ENCODE measurements at places on chromosomes 12 and 14.

DNA sequence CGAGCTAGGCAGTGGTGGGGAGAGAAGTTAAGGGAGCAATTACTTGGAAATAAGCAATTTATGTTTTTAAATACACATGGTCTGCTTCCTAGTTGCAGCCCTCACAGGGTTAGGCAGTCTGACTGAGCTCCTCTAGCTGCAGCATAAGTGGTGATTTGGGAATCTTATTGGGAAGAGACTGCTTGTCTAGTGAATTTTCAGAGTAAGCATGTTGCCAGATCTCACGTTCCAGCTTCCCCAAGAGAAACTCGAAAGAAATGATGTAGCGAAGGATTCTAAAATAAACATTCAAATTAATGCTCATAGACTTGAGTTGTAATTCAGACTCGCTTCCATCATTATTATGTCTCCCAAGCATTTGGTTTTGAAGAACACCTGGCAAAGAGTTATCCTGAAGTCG is 440.2 kb downstream of the ATP23 start:
- no peak for DNase-seq

DNA sequence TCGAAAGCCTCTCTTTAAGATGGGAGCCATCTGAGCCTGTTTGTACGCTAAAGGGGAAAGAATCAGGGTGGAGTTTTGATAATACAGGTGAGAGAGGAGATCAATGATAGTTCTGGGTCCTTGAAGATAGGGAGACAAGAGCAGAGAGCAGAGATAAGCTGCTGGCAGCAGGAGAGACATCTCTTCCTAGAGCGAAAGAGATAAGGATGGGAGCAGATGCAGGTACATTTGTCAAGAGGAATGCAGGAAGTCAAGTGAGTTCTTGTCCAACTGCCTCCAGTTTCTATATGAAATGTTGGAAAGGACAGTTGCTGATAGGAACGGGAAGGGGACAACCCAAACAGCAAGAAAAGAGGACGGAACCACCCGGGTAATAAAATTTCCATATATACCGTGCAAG is 24.7 kb upstream of the HIF1A start:
- DNase-seq = no peak

- DNase-seq = no peak
These were observed 22.9 kb upstream of the RDH16 start for GRCh38 chr12:56980268-56980667.

- no peak for DNase-seq
These were observed 315.5 kb downstream of the SNAPC1 start for GRCh38 chr14:62077676-62078261.

DNA sequence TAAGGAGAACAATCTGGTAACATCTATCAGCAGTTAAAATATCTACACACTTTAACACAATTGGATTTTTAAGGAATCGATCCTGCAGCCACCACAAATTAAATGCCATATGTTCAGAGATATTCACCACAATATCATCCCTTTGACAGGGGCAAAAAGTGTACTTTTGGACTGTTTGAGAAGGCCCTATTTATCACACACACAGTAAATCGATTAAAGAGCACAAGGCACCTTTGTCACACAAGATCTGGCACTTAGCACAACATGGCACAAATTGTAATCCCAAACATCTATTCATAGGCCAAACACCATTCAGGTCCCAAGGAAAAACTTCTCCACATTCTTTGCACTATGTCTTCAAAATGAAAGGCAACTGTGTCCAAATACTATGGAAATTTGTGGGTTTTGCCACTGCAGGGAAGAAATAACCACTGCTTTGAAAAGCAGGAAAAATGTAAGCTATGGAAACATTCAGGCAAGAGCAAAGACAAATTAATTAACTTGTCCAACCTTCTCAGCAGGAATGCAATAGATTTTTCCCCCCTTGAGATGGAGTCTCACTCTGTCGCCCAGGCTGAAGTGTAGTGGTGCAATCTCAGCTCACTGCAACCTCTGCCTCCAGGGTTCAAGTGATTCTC is 282.5 kb upstream of the TMPO start:
- DNase-seq = no peak

DNA sequence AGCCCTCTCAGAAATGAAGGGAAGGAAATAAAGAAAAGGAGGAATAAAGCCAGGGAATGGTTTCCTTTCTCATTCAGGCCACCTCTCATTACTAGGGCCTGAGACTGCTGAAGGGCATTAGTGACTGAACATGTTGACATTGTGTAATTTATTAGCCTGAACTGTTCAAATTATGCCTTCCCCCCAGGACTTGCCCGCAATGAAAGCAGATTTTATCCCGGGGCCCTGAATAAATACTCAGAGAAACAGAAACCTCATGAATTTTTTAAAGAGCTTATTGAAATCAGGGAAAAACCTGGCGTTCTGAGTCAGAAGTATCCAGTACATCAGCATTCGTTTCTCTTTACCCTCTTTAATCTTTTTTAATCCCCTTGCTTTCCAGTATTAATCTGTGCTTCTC is 35.9 kb upstream of the WSCD2 start:
- DNase-seq = no peak

- DNase-seq = no peak
These were observed 87.1 kb upstream of the ATF7IP start for GRCh38 chr12:14278294-14278953.

GRCh38 chr12:38527631-38528030 is 211.1 kb downstream of the ALG10B start:
- DNase-seq = no peak

GRCh38 chr12:132296063-132296462 is 33.3 kb downstream of the GALNT9 start:
- no peak for DNase-seq

GRCh38 chr12:108305520-108305919 is 33.6 kb downstream of the CMKLR1 start:
- DNase-seq = no peak

GRCh38 chr12:50609292-50609874 is 104.6 kb downstream of the DIP2B start:
- no peak for DNase-seq

- no peak for DNase-seq
These were observed 33.8 kb downstream of the CACNA2D4 start for GRCh38 chr12:1884651-1885050.

GRCh38 chr12:109010259-109010658 is 10.6 kb downstream of the SVOP start:
- no peak for DNase-seq

- no peak for DNase-seq
These were observed 20.1 kb upstream of the AKAP5 start for GRCh38 chr14:64444984-64445845.

DNA sequence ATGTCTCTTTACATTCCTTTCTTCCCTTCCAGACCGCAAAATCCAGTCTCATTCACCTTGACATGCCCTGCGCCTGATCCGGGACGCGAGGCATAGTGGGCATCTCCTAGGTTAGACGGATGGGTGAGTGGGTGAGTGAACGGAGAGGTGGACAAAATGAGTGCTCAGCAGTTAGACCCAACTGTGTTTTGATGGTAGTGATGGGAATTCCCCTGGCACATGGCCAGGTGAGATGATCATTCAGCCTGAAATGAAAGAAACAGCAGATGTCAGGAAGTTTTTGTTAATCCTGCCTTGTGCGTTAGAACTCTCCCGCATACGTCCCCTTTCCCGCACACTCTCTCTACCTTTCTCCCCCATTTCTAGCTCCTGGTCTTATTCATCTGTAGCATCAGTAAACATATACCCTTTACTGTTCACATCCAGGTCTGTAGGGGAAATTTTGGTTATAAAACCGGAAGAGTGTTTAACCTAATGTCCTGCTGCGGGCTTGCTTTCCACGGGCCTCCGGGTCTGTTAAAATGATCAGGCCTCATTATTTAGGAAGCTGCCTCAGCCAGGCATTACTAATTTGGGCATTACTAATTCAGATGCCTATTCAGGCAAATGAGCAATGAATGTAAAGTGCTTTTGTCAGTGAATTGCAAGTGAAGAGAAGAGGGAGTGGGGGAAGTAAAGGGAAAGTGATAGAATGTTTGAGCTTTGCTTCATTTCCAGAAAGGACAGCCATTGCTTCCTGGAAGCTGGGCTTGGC is 172.8 kb downstream of the ETV6 start:
- no peak for DNase-seq
